Kasumi-1 (cell line): ENCODE measurements at places on chromosomes 7 and 10.

DNA sequence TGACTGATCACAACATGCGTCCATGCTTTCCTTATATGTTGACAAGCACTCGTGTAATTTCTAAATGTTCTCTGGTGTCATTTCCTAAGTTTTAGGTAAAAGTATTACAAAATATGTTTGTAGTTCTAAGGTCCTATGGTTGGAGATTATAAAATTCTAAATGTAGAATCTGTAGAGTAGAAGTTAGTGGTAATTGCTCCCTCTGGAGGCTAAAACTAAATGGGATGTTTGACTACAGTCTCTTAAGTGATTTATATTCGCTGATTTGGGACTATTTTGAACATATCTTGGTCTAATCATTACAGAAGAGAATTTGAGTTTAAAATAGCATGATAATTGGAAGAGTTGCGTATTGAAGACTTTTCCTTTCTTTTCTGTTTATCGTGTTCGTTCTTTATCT lies 74.1 kb downstream of the ZMYND11 start:
- DNase-seq, result peak; percentile 65

GRCh38 chr10:47158116-47159071 lies 141.6 kb upstream of the GDF10 start:
- no peak for DNase-seq

DNA sequence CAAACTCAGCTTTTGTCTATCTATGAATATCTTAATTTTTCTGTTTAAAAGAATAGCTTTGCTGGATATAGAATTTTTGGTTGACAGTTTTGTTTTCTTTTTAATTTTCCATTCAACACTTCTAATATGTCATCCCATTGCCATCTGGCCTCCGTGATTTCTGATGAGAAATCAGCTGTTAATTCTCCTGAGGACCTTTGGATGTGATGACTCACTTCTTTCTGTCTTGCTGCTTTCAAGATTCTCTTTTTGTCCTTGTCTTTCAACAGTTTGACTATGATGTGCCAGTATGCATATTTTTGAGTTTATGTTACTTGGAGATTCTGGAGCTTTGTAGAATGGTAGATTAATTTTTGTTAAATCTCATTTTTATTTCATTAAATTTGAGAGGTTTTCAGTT lies 38.4 kb downstream of the ZNF518A start:
- DNase-seq, result no peak

DNA sequence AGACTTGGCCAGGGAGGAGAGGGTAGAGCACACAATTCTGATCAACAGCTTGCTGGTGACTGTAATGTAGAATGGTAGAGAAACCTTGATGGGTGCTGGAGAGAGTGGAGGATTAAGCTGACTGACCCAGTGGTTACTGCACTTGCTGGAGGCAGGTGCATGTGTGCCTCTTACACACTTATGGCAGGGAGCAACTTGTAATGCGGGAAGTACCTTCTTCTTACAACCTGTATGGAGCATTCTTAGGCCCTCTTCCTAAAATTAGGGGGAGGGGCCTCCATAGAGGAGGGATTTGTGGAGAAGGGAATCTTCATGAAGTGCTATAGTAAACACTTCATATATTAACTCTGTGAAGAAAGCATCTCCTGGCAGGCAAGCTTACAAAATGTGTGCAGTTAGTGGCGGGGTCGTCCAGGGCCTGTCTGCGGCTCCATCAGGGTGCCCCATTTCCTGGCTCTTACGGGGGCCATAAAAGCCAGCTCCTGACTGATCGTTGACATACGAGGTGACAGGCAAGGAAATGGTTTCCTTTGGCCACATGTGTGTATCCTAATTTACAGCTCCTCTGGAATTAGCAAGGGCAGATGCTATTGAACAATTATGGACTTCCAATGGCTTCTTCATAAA lies 113.5 kb downstream of the RTKN2 start:
- no peak for DNase-seq

DNA sequence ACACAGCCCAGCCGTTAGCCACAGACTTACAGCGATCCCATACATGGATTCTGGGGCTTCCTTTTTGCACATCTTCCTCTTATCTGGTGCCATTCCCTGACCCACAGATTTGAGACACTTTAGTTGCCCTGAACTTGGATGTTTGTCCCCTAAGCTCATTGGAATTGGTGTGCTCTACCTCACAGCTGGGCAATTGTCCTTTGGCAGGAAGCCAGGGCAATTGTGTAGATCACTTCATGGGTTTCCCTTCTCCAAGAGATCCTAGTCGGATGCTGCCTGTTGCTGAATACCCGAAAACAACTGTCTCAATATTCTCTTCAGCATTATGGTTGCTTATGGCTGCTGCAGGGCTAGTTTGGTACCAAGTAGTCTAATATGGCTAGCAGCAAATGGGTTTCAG lies 470.7 kb upstream of the MKI67 start:
- no peak for DNase-seq

GRCh38 chr10:97882142-97883091 lies 32.8 kb downstream of the GOLGA7B start:
- no peak for DNase-seq

DNA sequence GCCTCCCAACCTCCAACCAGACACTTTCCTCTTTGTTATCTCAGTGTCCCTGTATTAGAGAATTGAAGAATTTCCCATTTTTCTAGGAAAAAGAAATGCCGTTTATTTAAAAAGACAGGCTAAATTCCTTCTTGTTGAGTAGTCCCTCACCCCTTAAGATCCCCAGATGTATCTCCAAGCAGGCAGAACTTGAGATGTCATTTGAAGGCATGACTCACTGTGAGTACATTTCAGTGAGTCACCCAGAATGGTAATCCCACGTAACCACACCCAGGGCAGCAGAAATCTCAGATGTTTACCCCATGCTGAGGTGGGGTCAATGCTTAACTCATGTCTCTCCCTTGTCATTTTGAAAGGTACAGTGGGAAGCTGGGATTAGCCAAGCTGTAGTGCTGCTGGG lies 4.4 kb downstream of the ZNF655 start:
- DNase-seq, result no peak

GRCh38 chr7:11192506-11192905 lies 218.8 kb downstream of the PHF14 start:
- no peak for DNase-seq

GRCh38 chr10:130043491-130043890 lies 67.1 kb downstream of the C10orf143 start:
- no peak for DNase-seq

DNA sequence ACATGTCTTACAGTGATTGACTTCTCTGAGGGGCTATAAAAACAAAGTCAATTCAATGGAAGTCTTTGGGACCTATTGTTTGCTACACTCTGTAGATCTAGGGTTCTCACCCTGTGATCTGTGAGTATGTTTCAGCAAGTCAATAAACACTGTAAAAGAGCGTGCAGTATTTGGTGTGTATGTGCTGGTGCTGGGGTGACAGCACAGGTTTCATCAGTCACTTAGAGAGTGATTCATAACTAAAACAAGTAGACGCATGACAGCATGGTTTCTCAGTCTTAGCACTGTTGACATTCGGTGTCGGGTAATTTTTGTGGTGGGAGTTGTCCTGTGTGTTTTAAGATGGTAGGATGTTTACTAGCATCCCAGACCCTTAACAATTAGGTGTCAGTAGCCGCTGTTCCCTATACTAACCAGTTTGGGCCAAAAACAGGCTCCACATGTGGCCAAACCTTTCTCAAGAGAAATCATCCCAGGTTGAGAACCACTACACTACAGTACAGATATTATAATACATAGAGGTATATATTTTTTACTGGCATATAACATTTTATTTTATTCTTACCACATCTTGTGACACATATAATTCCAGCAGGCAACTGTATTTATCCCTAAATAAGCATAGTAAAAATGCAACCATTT lies 411.8 kb downstream of the ARL4A start:
- no peak for DNase-seq

GRCh38 chr7:27251136-27251651 lies 8.6 kb downstream of the EVX1 start:
- DNase-seq, result no peak

DNA sequence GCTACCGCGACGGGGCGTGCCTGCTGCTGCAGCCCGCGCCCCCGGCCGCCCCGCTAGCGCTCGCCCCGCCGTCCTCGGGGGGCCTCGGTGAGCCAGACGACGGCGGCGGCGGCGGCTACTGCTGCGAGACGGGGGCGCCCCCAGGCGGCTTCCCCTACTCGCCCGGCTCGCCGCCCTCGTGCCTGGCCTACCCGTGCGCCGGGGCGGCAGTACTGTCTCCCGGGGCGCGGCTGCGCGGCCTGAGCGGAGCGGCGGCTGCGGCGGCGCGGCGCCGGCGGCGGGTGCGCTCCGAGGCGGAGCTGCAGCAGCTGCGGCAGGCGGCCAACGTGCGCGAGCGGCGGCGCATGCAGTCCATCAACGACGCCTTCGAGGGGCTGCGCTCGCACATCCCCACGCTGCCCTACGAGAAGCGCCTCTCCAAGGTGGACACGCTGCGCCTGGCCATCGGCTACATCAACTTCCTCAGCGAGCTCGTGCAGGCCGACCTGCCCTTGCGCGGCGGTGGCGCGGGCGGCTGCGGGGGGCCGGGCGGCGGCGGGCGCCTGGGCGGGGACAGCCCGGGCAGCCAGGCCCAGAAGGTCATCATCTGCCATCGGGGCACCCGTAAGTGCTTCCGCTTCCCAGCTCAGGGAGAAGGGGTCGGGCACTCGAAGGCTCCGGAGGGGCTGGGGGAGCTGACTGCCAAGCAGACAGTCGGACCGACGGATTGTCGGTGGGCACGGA lies 761 bp downstream of the PTF1A start:
- no peak for DNase-seq

- no peak for DNase-seq
Measured at GRCh38 chr7:151624246-151624928, 104.7 kb upstream of the RHEB start.

DNA sequence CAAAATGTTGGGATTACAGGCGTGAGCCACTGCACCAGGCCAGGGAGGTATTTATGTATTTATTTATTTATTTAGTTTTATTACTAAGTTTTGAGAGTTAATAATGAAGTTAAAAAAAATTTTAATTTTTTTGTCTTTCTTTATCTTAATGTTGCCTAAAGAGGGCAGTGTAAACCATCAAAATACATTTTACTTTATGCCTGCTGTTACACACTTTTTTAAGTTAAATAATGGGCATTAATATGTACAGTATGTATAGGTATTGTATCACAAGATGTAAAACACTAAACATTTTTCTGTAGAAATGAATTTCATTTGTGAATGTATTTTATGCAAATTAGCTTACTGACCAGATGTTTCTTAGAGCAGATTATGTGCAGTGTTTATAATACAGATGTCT lies 129.4 kb downstream of the AASS start:
- DNase-seq, result peak; percentile 1

DNA sequence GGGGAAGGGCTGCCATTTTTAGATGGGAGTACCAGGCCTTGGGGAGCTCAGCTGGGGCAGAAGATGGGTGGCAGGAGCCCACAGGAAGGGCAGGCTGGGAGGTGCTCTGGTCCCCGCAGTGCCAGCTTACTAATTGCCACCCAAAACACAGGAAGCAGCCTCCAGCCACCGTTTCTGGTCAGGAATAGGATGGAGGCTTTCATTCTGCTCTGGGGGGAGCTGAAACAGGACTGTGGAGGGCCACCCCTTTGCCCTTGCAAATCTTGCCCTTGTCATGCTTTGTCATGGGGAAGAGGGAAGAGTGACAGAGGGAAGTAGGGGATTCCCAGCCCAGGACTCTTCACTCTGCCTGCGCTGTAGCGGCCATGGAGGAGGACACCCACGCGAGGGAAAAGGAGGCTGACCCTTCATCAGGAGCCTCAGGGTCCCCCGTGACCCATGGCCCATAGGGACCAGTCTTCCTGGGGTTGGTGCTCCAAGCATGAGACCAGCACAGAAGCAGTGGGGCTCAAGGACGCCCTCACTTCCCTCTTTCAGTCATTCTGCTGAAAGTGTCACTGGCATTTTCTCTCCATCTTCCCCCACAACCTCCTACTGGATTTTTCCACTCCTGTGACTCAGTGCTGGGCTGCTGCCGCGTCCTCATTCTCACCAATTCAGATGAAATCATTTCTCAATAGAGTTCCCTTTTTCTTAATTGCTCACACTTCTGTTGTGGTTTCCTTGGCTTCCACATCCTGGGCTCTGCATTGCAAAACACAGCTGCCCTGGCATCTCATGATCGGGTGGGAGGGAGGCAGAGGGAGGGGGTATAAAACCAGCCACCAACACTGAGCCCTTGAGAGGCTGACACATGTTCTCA lies 61.9 kb downstream of the MKI67 start:
- peak; percentile 100 for DNase-seq

DNA sequence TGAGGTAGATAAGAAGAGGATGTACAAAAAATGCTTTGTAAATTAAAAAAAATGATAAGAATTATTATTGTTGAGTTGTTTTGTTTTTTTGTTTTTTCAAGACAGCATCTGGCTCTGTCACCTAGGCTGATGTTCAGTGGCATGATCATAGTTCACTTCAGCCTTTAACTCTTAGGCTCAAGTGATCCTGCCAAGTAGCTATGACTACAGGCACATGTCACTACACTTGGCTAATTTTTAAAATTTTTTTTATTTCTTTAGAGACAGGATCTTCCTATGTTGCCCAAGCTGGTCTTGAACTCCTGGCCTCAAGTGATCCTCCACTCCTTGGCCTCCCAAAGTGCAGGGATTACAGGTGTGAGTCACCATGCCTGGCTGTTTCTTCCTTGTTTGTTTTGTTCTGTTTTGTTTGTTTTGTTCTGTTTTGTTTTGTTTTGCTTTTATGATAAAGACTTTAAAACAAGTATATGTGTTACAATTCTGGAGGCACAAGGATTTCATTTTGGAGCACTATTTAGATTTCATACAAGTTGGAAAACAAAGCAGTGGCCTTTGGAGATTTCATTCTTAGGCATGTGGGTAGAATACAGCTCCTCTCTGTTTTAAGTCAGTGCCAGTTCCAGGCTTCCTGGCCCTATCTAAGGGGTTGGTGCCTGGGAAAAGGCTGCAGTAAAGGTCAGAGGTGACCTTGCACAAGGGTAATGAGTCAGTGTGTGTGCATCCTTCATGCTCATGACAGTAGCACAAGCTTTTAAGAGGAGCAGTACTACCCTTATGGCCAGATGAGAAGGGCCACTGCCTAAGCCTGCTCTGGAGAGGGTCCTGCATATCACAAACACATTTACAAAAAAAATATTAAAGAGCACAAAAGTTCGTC lies 17.9 kb downstream of the FGFBP3 start:
- no peak for DNase-seq

- no peak for DNase-seq
Measured at GRCh38 chr7:75054744-75055143, 18.9 kb downstream of the RCC1L start.

- no peak for DNase-seq
Measured at GRCh38 chr10:100528123-100528886, 1.4 kb downstream of the NDUFB8 start.

- DNase-seq, result no peak
Measured at GRCh38 chr10:20908391-20908790, 11.3 kb upstream of the NEBL start.

DNA sequence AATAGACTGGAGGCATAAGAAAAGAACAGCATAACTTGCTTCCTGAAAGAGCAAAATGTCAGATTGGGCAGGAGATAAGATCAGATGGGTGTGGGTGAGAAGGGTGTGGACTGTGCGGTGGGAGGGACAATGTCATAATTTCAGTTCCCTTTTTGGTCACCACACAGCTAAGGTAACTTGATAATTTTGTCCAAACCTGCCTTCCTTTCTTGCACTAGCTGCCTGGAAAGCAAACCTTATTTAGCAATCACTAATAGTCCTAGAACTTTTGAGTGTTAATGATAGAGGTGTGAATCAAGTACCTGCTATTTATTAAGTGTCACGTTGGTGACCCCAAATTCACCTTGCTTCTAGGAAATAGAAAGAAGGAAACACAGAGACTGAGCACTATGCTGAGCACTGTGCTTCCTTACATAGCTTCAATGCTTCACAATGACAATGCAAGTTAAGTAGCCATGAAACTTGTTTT lies 72.4 kb upstream of the SP4 start:
- DNase-seq, result peak; percentile 84

GRCh38 chr7:27164045-27164366 lies 1.3 kb downstream of the HOXA9 start:
- DNase-seq, result no peak
